ENCODE measurements at places on chromosomes 16 and 17.

GRCh38 chr17:47884905-47885730 is 10.9 kb upstream of the SP2 start:
- no peak for DNase-seq

DNA sequence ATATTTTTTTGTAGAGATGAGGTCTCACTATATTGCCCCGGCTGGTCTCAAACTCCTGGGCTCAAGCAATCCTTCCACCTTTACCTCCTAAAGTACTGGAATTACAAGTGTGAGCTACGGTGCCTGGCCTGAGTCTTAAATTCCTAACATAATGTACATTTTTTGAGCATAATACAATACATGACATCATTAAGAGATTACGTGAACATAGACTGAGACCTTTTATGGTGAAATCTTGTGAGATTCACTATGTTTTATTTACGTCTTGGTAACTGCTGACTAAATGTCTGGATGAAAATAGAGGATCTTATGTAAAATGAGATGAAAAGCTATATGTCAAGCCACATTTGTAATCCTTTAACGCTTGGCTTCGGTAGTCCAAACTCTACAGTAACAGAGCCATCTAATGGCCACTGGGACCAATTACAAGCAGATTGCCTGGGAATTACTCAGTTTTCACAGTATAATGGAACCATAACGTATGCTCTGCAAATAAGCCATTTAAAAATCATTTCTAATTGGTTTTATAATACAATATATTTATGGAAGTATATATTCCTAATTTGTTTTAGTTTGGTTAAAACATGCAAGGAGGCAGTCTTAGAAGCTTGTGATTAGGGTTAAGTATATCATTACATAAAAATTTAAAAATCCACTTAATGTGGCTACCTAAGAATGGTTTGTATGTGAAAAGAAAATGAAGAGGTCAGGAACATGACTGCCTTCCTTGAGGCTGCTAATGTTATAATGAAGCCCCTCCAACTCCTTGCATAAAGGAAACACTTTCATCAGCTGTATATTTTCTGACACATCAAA is 8.1 kb upstream of the EFCAB13 start:
- no peak for DNase-seq

DNA sequence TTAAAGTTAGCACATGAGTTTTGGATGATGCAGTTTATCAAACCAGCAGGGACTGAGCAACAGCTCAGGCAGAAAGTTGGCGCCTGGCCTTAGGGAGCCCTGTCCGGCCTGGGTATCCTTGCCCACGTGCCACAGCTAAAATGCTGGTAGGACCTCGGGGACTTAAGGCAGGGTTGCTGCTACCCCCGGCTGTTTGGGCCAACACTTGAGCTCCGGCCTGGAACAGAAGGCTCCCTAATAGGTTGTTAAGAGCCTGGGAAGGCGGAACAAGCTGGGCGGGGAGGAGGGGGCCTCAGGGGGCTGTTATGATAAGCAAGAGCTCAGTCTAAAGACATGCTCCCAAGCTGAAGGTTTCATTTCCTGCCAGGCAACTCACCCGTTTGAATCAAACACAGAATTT is 39.7 kb downstream of the CUEDC1 start:
- no peak for DNase-seq

DNA sequence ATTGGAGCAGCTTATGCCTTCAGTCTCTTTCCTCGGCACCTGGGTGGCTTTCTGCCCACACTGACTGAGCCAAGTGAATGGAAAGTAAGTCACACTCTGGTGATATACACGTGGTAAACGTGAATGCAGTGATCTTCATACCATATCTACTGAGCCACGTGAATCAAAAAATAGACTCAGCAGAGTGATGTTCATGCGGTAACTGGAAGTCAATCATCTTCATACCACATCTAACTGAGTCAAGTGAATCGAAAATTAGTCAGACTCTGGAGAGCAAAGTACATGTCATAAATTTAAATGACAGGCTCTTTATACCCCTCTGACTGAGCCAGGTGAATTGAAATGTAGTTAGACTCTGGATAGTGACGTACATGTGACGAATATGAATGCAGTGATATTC is 47.1 kb upstream of the ARL4D start:
- DNase-seq: no peak

GRCh38 chr17:38877130-38877851 is 7.4 kb downstream of the LASP1 start:
- DNase-seq: no peak

GRCh38 chr17:59752922-59753321 is 45.5 kb downstream of the VMP1 start:
- DNase-seq: no peak

DNA sequence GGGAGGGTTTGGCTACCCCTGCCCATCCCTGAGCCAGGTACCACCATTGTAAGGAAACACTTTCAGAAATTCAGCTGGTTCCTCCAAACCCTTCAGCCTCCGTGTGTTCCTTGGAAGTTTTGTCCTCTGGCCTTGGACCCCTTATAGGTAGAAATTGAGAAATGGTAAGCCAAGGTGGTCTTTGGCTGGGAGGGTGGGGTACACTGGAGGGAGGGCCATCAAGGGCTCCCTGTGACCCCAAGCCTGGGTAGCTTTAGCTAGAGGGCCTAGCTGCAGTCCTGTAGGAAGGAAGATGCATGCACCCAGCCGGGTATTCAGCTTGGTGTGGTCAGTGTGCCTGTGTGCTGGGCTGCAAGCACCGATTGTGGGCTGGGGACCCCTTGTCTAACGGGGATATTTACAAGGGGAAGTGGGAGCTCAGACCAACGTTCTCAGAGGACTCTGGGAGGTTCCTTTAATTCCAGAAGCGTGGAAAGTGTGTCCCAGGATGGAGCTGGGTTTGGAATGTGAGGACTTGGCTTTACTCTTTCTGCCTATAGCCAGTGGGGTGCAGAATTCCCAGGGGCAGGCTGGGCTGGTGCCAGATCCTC is 6.8 kb downstream of the NAT9 start:
- no peak for DNase-seq

- DNase-seq: no peak
Observed at GRCh38 chr16:61797961-61798507, 238.2 kb downstream of the CDH8 start.

GRCh38 chr17:32021615-32021955 is 14.4 kb downstream of the LRRC37B start:
- no peak for DNase-seq

DNA sequence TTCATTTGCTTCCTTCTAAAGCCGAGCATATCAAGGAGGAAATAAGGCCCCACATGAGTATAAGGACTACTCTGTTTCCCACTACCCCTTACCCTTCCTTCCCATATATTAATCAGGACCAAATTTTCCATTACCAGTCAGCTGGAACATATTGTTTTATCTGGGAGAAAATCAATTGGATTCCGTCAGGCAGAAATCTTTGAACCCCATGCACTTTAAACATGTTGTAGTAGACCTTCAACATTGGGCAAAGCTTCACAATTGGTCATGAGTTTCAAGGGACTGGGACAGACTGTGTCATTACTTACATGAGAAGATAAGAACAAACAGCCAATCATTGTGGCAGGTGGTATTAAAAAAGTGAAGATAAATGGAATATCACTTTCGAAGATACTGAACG is 70.3 kb downstream of the ABCA8 start:
- DNase-seq: no peak

- peak; percentile 78 for DNase-seq
Observed at GRCh38 chr17:81471818-81472456, 40.7 kb downstream of the ACTG1 start.

GRCh38 chr16:2013527-2013926 is 3.9 kb upstream of the ZNF598 start:
- DNase-seq: no peak

DNA sequence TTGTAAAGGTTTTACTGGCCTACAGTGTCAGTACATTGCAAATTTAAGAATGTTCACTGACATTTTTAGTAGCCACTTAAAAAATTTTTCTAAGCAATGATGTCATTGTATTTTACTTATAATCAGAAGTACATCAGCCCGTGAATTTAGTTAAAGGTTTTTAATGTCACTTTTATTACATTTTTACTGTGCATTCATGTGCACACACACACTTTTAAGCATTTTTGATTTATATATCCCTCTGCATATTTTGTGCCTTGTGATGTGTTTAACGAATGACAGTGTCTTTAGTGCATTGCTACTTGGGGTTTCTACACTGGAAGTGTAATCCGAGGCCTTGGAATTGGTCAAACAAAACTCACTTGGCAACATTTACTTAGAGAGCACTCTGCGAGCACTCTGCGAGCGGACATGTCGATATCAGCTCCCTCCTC is 190.4 kb downstream of the WWOX start:
- no peak for DNase-seq

DNA sequence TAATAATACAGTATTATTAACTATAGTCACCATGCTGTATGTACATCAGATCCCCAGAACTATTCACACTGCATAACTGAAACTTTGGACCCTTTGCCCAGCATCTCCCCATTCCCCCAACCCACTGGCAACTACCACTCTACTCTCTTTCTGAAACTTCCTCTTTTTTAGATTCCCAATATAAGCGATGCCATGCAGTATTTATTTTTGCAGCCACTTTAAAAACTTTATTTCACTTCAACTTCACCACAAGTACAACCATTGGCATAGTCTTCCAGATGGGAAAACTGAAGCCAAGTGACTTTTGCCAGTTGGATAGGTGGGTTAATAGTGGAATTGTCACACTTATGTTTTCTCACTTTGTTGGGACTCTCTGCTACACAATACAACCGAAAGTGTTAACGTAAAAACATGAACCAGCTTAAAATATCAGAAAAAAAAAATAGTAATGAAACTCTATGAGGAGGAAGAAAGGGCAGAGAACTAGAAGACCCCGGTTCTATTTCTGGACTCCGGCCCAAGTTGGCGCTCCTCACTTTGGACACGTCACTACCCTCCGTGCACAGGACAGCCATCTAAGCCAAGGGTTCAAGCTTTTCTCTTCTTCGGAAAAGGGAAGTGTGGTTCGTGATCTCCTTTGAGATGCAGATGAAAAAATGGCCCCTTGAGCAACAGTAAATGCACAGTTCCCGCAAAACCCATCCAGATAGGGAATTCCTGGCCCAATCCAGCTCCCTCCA is 743 bp downstream of the SHCBP1 start:
- no peak for DNase-seq
